Muscle of back (tissue), 13 donors: ENCODE measurements at places on chromosomes 6 and 20.

DNA sequence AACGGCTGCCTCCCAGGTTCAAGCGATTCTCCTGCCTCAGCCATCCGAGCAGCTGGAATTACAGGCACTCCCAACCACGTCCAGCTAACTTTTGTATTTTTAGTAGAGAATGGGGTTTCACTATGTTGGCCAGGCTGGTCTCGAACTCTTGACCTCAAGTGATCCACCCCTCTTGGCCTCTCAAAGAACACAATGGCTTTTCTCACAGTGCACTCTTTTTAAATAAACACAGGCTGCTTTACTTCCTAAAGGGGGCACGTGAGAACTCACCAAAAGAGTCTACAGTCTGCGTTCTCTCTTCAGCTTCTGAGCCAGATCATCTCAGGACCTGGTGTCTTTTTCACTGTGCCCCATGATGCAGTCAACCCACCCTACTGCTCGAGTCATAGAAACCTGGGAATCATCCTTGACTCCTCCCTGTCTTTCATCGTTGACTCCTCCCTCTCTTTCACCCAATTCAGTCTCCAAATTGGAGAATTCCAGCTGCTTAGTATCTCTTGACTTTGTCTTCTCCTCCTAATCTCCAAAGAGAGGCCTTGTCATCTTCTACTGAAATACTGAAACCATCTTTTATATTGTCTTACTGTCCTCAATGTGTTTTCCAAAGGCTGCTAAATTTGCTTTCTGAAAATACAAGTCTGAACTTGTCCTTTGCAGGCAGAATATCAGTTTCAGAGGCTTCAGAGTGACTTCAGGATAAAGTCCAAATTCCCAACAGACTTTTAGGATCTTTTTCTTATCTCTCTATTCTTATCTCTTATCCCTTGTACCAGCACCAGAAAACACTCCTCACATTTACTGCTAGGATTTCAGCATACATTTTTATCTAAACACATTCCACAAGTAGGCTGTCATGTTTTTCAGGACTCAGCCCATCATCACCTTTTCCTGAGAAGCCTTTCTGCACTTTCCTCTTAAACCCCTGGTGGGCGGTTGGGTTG lies 323.4 kb downstream of the SYNE1 start:
- no peak for DNase-seq

GRCh38 chr6:14513496-14514393 lies 396.2 kb downstream of the CD83 start:
- no peak for DNase-seq

GRCh38 chr20:20331156-20331555 lies 36.7 kb upstream of the INSM1 start:
- no peak for DNase-seq

DNA sequence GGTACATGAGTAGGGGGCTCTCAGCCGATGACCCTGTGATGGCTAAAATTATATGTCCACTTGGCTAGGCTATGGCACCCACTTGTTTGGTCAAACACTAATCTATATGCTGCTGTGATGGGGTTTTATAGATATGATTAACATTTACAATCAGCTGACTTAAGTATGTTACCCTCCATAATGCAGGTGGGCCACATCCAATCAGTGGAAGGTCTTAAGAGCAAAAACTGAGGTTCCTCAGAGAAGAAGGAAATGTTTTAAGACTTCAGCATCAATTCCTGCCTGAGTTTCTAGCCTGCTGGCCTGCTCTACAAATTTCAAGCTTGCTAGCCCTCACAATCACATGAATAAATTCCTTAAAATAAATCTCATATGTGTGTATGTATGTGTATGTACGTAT lies 18.9 kb upstream of the MAK start:
- no peak for DNase-seq

DNA sequence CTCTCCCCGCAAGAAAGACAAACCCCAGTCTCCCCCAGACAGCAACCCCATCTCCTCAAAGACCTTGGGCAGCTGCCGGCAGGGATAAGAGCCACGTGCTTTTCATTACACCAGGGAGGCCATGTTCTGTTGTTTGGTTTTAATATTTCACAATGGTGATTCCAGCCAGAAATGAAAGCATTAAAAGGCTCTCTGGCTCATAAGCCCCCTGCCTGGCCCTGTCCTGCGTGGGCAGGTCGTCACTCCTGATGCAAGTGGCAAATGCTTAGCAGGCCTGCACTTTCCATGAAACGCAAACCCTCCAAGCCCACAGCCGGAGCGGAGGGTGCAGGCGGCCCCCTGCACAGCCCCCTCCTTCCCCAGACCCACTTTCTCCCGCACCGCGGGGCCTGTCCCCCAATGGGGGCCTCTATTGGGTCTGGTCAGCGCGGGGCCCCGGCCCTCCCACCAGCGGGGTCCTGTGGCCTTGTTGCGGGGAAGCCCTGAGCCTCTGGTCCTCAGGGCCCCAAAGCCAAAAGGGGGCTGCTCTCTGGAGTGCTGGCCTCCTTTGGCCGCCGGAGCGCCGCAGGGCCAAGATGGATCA lies 77.2 kb downstream of the TMEM242 start:
- no peak for DNase-seq

GRCh38 chr6:81818901-81819361 lies 66.5 kb upstream of the TENT5A start:
- DNase-seq: no peak

GRCh38 chr6:119090256-119090655 lies 11.8 kb upstream of the FAM184A start:
- no peak for DNase-seq

GRCh38 chr20:51318058-51318949 lies 224.2 kb downstream of the NFATC2 start:
- no peak for DNase-seq

DNA sequence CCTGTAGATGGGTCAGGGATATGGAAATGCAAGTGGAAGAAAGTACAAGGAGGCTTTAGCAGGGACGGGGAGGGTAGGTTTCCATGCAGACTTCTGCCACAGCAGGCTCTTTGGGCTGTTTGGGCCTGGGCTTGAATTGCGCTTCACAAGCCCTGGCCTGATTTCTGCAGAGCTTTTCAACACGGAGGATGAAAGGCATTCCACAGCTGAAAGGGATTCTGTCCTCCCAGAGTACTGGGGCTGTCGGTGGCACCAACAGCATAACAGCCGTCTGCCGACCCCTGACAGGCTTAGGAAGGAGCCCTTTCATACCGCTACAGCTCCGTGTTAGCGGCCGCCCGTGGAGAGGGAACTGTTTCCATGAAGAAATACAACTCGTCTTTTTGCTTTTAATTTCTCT lies 22.9 kb upstream of the TBC1D7 start:
- DNase-seq: no peak

DNA sequence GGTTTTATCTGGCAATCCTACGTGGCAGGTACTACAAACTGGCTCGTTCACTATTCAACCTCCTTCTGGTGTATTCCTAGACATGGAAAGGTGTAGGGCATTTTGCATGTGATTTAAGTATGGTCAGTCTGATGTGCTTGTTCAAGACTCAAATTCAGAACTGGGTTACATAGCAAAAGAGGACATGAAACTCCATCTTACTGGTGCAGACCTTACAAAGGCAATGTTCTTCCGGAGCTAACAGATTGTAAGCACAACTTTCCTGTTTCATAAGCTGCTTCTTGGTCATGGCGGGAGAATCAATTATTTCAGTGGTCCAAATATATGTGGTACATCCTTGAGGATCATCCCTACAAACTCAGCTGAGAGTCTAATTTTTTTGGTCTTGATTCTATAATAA lies 703.4 kb downstream of the EPM2A start:
- no peak for DNase-seq

GRCh38 chr6:130396722-130397121 lies 30.9 kb downstream of the TMEM200A start:
- no peak for DNase-seq

DNA sequence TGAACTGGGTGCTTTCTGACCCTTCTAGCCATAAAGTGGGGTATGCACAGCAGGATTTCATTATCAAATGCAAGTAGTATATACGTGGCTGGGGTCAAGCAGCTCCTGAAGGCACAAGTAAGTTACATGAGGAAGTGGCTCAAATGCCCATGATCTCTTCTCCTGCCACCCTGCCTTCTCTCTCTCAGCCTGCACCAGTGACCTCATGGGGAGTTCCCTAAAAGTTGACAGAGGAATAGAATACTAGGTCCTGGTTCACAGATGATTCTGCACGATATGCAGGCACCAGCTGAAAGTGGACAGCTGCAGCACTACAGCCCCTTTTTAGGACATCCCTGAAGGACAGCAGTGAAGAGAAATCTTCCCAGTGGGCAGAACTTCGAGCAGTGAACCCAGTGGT lies 282.0 kb downstream of the BCKDHB start:
- DNase-seq: no peak

DNA sequence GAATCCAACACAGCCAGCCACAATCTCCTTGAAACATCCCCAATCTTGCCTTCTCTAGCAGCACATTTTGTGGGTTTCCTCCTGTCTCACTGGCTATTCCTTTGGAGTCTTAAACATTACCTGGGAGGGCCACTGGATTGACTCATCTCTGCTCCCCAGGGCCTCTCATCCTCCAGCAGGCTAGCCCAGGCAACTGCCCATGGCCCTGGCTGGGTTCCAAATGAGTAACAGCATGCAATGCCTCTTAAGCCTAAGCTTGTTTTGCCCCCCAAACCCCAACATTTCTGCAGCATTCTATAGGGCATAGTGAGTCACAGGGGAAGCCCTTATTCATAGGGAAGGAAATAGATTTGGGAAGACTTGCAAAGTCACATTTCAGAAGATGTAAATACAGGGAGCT lies 204.9 kb downstream of the FOXA2 start:
- no peak for DNase-seq

- no peak for DNase-seq
Observed at GRCh38 chr20:12928755-12929401, 79.9 kb upstream of the SPTLC3 start.

GRCh38 chr20:52469128-52469527 lies 277.5 kb upstream of the ZFP64 start:
- no peak for DNase-seq

GRCh38 chr6:17415321-17415720 lies 21.9 kb downstream of the CAP2 start:
- DNase-seq: no peak

DNA sequence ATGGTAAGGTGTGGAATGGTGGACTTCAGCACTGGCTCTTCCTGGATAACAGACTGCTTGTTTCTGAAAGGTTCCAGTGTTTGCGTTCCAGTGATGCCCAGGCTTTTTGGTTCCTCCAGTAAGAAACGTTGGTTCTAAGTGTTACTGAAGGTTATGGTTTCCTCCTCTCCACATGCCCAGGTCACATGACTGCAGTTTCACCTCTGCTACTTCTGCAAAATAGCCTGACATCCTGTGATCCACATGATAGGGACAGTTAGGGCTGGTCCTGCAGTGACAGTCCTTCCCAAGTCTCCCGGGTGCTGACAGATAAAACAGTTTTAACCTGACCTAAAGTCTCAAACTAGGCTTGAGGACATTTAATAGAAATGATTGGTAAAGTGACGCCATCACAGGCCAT lies 132.2 kb upstream of the CST7 start:
- no peak for DNase-seq

DNA sequence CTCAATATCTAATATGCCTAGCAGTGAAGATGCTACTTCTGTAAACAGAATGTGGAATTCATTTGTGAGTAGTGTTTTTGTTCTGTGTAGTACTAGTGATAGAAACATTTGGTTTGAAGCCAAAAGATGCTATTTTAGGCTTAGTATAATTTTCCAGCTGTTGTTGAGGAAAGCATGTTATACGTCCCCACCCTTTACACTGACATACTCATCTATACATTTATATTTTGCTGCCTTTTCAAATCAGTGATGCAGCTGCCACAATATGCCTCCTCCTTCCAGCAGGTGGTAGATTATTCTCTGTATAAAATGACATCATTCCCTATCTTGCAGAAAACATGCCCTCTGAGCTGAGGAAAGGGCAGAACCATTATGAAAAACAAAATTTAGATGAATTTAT lies 1217.6 kb upstream of the GJE1 start:
- DNase-seq: peak; percentile 59

- no peak for DNase-seq
Observed at GRCh38 chr6:157994125-157994795, 12.6 kb downstream of the SYNJ2 start.

GRCh38 chr6:128712898-128713297 lies 170.0 kb upstream of the LAMA2 start:
- DNase-seq: no peak

GRCh38 chr6:162999575-163000285 lies 272.0 kb downstream of the PACRG start:
- DNase-seq: peak; percentile 61

DNA sequence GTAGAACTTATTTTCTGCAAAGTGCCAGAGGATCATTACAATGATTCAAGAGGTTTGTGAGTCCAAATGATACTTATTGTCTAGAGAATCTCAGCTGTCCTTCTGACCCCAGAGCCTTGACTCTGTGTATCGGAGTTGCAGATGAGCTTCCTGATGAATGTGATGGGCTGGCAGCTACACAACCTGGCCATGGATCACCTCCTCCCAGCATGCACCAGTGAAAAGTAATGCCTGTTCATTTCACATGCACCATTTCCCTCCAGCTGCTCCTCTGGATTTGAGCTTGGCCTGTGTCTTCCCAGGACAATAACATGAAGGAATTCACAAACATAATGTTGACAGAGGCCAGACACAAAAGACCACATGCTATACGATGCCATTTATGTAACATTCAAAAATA lies 30.0 kb downstream of the SNHG17 start:
- DNase-seq: no peak

- DNase-seq: no peak
Observed at GRCh38 chr20:19765266-19765665, 7.2 kb downstream of the RIN2 start.

- no peak for DNase-seq
Observed at GRCh38 chr6:8743170-8743745, 307.9 kb upstream of the SLC35B3 start.

- no peak for DNase-seq
Observed at GRCh38 chr6:139572001-139572400, 197.6 kb upstream of the CITED2 start.

DNA sequence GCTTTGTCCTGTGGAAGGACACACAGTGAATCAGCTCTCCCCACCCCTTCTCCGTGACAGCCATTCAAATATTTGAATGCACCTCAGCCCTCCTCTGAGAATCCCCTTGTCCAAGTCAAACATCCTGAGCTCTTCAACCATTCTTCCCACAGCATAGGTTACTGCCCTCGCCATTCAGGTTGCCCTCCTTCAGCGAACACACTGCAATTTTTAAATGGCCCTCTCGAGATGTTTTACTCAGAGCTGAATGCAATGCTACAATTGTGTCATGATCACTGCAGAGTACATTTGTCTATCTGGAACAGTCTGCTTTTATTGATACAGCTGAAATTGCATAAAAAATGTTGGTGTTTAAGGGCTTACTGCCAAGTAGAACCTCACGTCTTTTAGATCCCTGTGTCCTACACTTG lies 48.9 kb downstream of the SLC2A12 start:
- DNase-seq: no peak

DNA sequence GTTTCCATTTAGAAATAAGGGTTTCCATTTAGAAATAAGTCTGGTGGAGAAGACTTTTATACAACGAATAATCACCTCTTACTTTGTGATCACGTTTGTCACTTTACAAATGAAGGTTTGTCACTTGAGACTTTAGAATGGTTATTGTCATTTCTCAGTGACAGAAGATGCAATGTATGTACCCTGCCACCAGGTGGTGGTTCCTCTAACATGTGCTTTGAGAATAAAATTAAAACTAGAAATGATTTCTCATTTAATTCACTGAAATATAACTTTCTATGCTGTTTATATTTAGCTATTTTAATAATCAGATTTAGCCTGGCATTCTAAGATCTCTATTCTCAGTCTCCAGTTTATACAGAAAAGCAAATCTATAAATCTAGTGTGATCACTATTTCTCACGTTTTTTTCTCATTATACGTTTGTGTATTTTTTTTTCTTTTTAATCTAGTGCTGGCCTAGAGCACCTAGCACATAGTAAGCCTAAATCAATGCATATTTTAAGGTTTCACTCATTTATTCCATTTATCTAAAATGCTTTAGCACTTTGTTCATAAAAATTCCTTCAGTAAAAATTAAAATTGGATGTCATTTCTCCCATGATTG lies 57.4 kb upstream of the TFAP2D start:
- DNase-seq: peak; percentile 1
